ENCODE measurements at places on chromosomes 16 and 17. TPM values are rescaled to one million over a fixed set of nuclear protein-coding genes. Genes with fewer than 3 reads are reported as not detected.

DNA sequence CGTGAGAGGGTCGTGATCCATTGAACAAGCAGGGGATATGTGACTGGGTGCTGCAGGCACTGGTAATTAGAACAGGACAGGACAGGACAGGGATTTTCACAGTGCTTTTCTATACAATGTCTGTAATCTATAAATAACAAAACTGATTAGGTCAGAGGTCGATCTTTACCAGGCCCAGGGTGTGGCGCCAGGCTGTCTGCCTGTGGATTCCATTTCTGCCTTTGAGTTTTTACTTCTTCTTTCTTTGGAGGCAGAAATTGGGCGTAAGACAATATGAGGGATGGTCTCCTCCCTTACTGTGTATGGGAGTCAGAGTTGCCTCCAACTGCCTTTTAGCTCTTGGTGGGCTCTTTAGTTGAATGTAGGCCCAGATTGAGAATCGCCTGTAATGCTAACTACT is 1.5 kb upstream of the ZNF764 start:
- no peak for DNase-seq

- no peak for DNase-seq
Observed at GRCh38 chr17:66445229-66445628, 142.8 kb downstream of the PRKCA start.

GRCh38 chr16:450785-451512 is 25.5 kb downstream of the RAB11FIP3 start:
- DNase-seq, result no peak

GRCh38 chr17:77144227-77144626 is 3.5 kb downstream of the SEC14L1 start:
- DNase-seq, result no peak

- no peak for DNase-seq
Observed at GRCh38 chr16:88662222-88662842, 559 bp downstream of the MVD start.

- DNase-seq, result no peak
Observed at GRCh38 chr16:56319376-56319775, 106.0 kb downstream of the AMFR start.

DNA sequence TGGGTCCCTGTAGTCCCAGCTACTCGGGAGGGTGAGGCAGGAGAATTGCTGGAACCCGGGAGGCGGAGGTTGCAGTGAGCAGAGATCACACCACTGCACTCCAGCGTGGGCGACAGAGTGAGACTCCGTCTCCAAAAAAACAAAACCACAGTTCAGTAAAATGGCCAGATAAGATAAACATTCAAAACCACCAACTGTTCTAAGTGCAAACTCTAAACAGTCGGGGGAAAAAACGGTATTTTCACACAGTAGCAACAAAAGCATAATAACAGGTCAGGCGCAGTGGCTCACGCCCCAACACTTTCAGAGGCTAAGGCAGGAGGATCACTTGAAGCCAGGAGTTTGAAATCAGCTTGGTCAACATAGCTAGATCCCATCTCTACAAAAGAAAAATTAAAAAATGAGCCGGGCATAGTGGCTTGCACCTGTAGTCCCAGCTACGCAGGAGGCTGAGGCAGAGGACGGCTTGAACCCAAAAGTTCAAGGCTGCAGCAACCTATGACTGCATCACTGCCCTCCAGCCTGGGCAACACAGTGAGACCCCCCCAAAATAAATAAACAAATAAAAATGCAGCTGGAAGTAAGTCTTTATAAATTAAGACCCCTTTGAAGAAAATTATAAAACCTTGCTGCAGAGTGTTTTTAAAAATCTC is 10.8 kb upstream of the HASPIN start:
- DNase-seq, result no peak

GRCh38 chr16:9567666-9568065 is 476.2 kb downstream of the HAPSTR1 start:
- DNase-seq, result no peak

The GLYR1 gene
- total RNA-seq, result 51.6 TPM

The CDH15 gene
- total RNA-seq, result not detected

The KRTAP2-3 gene
- total RNA-seq, result not detected

The POLR3E gene
- total RNA-seq, result 38.5 TPM

The CEP112 gene
- 20.1 TPM for total RNA-seq

The PIRT gene
- 6.4 TPM for total RNA-seq

The MYH11 gene
- total RNA-seq, result 822 TPM

The CA5A gene
- not detected for total RNA-seq
